HTR-8/SVneo (cell line): ENCODE measurements at places on chromosomes 12 and 14.

GRCh38 chr12:121543786-121544185, 37.0 kb downstream of the KDM2B start:
- DNase-seq, result no peak

DNA sequence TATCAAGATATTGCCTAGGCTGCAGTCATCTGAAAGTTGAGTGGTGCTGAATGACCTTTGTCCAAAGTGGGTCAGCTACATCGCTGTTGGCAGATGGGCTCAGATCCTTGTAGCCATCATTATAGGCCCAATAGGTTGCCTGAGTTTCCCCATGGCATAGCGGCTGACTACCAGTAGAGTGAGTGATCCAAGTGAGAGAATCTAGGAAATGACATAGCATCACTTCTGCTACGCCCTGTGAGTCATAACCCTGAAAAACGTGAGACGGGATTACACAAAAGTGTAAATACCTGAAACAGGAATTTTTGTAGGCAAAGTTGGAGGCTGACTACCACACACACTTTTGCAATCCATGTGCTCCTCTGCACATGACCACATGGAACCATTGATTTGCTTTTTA, 273.3 kb downstream of the RPL10L start:
- no peak for DNase-seq

DNA sequence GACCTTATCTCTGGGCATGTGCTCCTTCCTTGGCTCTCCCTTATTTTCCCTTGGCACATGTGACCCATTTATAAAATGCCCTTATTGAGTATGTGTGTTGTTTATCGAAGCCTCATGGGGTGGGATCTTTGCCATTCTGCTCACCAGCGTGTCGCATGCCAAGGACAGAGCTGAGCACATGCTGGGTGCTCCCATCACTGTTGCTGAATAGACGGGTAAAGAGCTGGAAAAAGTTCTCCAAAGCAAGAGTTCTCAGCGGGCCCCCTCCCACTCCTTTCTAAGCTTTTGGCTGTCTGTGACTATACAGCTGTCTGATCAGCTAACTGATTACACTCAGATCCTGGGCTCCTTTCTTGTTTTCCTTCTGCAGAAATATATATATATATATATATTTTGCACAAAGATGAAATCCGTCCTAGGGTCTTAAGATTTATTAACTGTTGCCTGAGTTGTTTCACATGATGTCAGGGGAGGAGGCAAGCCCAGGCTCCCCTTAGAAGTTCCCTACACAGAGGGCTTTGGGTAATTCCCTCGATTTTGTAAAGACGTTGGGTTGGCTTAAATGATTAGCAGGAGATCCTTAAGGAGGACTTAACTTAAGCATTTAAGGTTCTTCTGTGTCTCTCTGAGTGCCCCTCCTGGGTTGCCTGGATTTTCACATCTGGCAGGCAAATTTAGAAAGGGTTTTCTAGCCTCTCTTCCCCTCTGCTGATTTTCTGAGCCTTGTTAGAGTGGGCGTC, 71.6 kb downstream of the TMEM132C start:
- DNase-seq, result no peak

- no peak for DNase-seq
Observed at GRCh38 chr14:38848243-38848935, 254.6 kb downstream of the SEC23A start.

DNA sequence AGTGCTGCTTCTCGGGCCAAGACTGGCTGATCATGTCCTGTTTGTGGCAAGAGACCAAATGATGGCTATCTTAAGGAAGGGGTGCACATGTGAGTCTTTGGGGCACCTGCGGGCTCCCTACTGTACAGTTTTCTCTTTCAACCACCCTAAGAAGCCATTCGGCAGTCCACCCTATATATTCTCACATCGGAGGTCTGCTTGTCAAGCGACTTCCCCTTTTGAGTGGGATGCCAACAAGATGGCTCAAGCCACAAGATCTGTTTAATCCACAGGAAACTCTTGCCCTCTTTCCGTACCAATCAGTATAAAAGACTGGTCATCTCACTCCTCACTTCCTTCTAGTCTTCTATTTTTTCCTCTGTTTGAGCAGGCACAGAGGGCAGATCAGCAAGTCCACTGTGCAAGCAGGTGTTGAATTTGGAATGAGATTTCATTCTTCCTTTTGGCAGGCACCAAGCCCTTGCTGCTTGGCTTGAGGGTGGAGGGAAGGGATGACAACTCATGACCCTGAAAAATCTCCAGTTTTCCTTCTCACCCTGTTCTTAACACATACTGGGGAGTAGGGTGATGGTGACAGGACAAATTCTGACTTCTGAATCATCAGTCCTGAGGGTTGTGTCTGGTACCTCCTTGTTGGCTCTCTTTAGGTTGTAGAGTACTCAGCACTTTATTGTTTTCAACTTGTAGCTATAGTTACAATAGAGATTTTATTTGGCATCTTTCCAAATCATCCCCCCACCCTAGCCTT, 17.6 kb downstream of the LACRT start:
- DNase-seq, result no peak

- DNase-seq, result no peak
Observed at GRCh38 chr12:85587158-85587557, 249.1 kb downstream of the RASSF9 start.

DNA sequence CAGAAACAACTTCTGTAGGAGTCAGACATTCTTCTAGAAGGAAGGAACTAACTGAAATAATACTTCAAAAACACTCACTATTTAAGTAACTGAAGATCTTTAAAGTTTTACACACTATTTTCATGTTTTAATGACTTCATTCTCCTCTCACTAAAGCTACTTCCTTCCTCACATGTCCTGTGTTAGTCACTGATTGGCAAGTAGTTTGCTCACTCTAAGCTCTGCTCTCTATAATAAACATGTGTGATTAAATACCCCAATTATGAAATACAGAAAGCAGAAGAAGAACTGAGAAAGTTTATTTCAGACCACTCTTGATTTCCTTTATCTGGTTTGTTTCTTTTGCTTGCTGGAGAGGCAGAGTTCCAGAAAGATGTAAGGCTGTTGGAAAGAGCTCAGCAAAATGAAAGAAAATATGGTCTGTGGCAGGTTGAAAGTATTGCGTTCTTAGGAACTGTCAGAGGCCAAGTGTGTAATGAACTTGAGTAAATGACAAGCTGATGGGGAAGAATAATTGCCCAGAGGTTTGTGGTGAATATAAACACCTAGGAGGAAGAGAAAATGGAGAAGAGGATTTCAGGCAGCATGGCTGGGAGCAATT, 522.0 kb upstream of the SEL1L start:
- DNase-seq, result no peak

- no peak for DNase-seq
Observed at GRCh38 chr14:35932136-35932535, 106.0 kb downstream of the BRMS1L start.

DNA sequence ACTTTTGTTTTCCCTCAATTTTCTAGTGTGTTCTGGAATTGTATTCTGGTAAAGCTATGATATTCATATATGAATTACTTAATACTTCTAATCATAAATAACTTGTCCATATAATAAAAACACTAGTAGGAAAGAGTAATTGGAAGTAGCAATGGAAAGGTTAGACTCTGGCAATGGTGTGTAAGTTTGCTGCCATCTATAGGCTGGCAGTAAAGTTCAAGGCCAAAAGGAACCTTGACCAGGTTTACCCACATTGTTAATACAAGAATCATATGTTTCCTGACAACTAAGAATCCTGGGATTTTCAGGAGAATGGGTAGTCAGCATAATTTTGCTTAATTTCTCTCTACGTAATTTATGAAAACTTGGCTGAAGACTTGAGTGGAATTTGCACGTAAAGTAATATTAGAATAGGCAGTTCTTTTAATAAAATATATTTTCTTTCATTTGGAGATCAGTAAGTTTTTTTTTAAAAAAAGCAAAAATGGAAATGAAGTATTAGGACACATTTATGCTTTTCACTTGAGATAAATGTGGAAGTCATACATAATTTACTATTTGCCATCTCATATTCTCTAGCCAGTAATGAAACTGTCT, 926.7 kb downstream of the GALC start:
- no peak for DNase-seq

DNA sequence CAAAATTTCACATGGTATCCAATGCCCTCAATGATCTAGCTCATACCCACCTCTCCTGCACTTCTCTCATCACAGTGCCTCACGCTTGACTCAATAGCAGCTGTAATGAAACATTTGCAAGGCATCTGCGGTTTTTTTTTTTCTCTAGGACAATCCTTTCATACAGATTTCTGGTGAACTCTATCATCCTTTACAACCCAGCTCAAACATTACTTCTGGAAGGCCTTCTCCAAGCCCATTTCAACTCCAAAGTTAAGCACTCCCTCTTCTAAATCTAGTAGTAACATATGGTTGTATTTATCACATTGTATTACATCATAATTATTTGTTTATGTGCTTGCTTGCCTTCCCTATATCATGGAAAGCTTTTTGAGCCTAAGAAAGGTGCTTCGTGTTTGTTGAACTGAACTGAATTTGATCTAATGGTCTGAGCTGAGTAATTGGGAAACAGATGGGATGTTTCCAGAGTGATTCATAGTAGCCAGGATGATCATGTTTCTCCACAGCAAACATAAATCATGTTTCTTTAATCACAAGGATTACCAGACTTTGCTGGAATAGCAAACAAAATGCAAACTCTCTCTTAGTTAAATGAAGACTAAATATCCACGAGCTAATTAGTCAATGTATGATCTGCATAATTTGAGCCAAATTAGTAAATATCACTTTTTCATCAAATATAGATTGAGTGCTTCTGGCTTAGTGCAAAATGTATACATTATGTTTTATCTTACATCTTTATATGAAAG, 14.3 kb downstream of the CFL2 start:
- DNase-seq, result peak; percentile 82

GRCh38 chr12:14695715-14696141, 671 bp downstream of the GUCY2C start:
- no peak for DNase-seq
